ENCODE measurements at places on chromosomes 2 and 18.
A peak's percentile ranks its signal among the peaks of the same experiment; 100 is the strongest.

DNA sequence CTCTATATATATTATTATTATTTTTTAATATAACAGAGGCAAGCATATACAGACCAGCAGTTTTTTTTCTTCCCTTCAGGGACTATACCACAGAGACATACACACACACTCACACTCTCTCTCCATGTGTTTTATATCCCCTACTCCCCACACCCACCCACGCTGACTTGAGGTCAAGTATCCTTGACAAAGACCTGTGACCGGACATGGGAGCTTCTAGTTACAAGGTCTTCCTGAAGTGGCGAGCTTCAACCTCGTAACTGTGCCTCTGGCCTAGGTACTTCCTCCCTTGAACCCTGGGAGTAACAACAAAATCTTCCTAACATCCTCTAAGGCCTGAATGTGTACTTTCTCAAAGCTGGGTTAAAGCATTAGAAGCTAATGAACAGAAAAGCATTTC is 52.5 kb downstream of the POLR1A start:
- DNase-seq: no peak

DNA sequence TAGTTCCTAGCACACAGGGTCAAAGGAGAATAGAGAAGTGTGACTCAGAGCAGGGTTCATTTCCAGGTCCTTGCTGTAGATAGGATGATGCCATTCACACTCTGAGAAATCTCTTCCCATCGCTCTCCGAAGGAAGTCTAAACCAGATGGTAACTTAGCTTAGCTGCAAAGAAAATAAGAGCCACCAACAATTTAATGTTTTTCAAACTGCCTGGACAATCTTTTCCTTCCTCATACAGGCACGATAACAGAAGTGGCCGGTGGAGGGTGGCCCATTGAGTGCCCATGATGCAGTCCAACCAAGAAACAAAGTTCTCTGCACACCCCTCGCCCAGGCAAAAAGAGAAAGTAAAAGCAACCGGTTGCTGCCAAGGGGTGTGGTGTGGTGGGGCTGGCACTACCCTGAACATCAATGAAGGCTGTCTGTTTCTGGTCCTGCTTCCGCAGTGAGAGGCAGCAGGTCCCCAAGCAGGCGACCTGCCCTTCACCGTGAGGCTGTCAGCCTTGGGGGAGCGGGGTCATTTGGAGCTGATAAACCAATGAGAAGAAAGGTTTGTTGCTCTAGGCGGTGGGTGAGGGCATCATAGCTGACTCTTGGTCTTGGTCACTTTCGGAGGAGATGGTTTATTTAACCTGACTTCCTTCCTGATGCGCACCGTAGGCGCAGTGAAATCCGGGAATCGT is 105.6 kb upstream of the CD302 start:
- peak; percentile 43 for DNase-seq

- no peak for DNase-seq
Measured at GRCh38 chr2:85763831-85764230, 10.0 kb downstream of the ATOH8 start.

DNA sequence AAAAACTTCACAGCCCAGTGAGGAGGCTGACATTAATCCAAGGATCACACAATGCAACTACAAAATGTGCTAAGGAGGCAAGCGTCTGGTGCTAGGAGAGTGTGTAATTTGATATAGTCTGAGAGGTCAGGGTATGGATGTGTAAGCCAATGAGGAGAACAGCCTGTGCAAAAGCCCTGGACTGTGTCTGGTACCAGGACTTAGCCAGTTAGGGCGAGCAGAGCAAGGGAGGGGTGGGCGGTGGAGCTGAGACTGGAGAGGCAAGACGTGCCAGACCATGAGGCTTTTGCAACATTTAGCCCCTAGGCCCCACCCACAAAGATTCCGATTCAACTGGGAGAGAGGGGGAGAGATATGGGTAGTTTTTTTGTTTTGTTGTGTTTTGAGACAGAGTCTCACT is 33.5 kb upstream of the SPRED2 start:
- DNase-seq: no peak

GRCh38 chr2:16040271-16041010 is 100.1 kb downstream of the MYCN start:
- DNase-seq: no peak

DNA sequence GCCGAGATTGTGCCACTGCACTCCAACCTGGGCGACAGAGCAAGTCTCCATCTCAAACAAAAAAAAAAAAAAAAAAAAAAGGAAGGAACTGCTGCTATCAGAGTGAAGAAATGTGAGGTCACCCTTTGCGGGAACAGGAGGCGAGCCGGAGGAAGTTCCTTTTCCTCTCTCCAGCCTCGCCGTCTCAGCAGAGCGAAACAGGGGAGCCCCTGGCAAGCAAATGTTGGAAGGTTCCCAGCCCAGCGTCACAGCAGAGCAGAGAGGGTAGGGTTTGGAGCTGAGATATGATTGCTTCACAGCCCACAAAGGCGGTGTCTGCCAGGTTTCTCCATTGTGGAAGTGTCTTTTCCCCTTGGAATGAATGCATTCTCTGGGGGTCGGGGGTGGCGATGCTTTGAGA is 28.5 kb downstream of the SLC20A1 start:
- DNase-seq: no peak

DNA sequence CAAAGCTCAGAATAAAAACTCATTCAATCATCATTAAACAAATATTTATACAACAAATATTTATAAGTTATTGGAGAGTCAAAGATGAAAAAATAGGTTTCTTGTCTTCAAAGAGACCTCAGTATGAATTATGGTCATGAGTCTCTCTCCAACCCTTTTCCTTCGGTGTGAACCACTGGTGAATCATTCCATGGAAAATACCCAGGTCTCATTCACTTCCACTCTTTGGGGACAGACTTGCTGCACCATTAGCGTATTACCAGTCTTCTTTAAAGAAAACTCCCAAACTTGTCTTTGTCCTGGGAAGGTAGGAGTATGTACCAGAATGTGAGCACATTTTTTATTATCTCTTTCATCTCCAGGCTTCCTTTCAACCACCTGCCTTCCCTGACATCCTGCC is 257.4 kb upstream of the RBMS1 start:
- DNase-seq: no peak

- DNase-seq: no peak
Measured at GRCh38 chr2:59034837-59035236, 793.7 kb upstream of the FANCL start.

DNA sequence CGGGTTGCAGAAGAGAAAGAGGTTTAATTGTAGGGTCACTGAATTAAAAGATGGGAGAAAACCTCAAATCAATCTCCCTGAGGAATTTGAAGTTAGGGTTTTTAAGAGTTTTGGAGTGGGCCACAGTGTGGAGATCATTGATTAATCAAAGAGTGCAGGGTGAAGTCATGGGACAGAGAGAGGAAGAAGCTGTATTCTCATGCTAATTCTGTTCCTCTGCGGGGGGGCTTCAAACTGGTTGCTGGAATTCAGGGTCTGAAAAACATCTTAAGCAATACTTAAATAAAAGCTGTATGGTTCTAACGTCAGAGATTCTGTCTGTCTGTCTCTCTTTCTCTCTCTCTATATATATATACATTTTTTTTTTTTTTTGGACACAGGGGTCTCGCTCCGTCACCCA is 169.8 kb upstream of the SPATS2L start:
- no peak for DNase-seq

DNA sequence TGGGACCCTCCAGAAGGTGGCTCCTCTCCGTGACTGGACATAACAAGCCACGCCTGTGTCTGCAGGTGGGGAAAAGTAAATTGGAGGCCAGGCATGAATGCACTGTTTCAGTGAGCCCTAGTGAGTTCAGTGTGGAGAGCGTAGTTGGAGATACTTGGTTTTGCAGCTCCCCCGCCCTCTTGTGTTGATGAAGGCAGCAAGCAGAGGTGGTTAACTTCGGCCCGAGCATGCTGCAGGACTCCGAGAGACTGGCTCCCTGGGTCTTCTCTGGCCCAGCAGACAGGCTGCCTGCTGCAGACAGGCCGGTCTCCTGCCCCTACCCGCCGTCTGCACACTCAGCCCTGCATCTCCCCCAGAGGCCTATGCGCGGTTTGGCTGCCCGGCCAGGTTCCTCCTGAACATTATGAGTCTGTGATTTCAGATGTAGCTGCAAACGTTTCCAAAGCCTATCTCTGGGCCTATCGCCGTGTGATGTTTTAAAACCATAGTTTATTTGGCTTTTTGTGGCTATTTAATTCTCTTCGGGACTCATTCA is 102.4 kb downstream of the LDLRAD4 start:
- DNase-seq: no peak

DNA sequence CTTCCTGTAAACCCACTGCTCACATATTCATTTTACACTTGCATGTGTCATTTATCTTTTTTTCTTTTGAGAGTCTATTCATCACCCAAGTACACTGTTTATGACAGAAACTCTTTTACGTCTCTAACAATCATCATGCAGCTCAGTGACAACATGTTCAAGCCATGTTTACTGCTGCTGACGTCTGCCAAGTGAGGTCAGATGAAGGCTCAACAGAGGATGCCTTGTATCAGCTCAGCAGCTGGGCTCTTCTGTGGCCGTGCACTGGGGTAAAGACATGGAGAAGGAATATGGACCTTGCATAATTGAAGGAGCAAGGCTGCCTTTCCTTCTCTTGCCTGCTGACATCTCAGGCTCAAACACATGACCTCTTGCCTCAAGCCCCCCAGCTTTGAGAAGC is 99.6 kb downstream of the ADD2 start:
- DNase-seq: no peak

- DNase-seq: no peak
Measured at GRCh38 chr2:118865106-118865505, 17.7 kb upstream of the EN1 start.

- no peak for DNase-seq
Measured at GRCh38 chr2:233912691-233913423, 4.3 kb upstream of the TRPM8 start.

- no peak for DNase-seq
Measured at GRCh38 chr2:132747046-132747445, 77.0 kb upstream of the LYPD1 start.

DNA sequence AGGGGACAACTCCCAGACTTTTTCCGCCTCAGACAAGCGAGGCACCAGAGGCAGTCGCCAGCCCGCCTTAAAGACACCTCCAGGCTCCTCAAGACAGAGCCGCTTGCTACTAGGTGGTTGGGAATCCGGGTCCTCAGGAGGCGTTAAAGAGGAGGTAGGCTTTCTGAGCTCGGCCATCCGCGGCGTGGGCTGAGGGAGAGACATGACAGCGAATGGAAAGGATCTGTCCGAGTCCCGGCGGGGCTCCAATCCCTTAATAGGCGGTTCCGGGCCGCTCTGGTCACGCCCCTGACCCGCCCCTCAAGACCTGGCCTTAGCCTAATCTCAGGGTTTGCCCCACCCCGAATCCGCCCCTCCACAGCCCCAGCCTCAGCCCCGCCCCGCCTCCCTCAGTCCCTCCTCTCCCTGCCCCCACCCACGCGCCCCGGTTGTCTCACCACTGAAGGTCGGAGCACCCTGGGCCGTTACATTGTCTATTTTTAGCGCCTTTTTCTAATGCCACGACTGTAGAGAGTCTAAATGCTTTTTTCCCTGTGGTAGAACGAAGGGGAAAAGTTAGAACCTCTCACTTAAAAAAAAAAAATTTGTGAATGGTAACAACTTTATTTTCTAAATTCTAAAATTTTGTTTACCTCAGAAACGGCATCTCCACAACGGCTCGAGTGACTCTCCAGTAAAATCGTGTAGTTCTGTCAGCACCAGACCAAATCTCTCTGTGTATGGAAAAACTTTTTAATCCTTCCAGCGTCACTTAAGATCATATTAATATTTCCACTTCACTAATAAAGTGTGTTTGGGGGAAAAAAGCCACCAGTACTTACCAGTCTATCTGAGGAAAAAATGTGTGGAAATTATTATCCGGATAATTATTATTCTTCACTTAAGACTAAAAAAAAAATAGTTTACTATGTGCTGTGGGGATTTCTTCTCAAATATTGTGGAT is at the start of gene RAD51AP2:
Gene RAD51AP2 (minus strand): TSS at position 229 of the 943 bp plus-strand sequence. CDS start 25 bp downstream, at position 204.
- no peak for DNase-seq

DNA sequence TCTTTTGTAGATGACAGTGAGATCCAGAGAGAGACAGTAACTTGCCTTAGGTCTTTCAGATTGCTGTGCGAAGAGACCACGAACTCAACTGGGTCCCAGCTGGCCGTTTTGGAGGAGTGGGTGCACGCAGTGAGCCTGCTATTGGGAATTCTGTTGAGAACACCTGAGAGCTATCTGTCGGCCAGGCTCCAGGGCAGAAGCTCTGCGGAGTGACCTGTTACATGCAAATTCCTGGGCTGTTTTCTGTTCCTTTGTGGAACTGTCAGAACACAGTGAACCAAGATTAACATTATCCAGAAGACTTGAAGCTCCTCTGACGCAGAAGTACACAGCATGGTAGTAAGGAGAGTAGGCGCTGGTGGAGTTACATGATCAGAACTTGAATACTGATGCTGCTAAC is 99.5 kb upstream of the LMAN1 start:
- DNase-seq: no peak

- no peak for DNase-seq
Measured at GRCh38 chr2:149617476-149617875, 29.9 kb upstream of the MMADHC start.

DNA sequence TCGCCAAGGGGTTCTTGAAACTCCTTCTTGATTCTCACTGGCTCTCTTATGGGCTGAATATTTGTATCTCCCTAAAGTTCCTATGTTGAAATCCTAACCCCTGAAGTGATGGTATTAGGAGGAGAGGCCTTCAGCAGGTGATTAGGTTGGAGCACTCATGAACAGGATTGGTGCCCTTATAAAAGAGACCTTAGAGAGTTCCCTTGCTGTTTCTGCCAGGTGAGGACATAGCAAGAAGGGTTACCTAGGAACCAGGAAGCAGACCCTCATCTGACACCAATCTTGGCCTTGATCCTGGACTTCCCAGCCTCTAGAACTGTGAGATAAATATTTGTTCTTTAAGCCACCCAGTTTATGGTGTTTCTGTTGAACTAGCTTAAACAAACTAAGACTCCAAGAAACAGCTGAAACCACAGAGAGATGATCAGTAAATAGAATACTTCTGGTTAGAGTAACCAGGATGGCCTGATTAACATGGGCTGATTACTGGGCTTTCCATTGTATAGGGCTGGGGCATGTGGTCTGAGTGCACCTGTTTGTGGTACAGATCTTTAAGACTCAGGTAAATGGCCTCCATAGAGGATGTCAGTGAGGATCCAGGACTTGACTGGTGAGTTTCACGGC is 7.7 kb upstream of the CDC42EP3 start:
- DNase-seq: no peak

Measured in activated CD8-positive, alpha-beta memory T cell treated with anti-CD3 and anti-CD28 coated beads for 4 hours (primary cell).